Activated T-cell treated with anti-CD3 and anti-CD28 coated beads for 4 hours (primary cell): ENCODE measurements at places on chromosomes 3 and 15.
A peak's percentile ranks its signal among the peaks of the same experiment; 100 is the strongest.

- no peak for DNase-seq
These were observed 1.2 kb upstream of the ICE2 start for GRCh38 chr15:60480149-60480548.

GRCh38 chr3:107452436-107452835 is 70.3 kb upstream of the BBX start:
- DNase-seq = no peak

DNA sequence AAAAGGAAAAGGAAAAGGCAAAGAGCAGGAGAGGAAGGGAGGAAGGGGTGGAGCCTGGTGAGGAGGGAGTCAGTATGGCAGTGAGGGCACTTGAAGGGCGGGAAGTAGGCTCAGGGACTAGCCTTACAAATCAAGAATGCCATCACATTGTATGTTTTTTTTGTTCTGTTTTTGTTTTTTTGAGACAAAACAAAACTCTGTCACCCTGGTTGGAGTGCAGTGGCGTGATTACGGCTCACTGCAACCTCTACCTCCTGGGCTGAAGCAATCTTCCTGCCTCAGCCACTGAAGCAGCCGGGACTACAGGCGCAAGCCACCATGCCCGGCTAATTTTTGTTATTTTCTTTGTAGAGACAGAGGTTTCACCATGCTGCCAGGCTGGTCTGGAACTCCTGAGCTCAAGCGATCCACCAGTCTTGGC is 10.5 kb upstream of the PIK3CB start:
- DNase-seq = no peak

- DNase-seq = no peak
These were observed 306.6 kb upstream of the KCNH8 start for GRCh38 chr3:18841422-18842343.

DNA sequence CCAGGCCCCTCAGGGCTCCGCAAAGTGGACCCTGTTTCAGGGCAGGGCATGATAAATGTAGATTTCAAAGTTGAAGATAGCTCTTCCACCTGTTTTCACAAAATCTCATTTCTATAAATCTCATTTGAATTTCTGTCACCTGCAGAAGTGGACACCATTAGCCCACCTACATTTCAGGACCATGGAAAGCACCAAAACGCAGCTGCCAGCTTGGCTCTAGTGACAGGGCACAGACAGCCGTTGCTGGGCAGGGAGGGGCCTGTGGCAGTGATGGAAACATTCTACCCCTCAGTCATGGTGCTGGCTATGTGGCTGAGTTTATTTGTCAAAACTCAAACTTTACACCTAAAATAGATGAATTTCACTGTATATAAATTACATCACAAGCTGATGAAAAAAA is 40.4 kb downstream of the PRR23E start:
- DNase-seq = no peak

GRCh38 chr3:101081999-101082398 is 88.8 kb upstream of the ABI3BP start:
- no peak for DNase-seq

DNA sequence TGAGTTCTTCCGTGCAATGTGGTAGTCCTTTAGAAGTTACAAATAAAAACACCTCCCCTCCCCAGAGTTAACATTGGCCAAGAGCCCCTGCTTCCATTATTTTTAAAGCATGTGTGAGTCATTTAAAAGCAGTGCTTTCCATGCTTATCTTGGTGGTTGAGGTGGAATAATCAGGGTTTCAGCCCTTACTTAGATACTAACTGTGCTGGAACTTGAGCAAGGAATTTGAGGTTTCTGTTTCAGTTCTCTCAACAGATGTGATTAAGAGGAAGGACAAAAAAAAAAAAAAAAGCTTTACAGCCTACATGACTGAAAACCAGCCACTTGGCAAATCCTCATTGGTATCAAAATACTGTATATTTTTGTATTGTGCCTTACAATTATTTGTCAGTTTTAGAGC is 64.5 kb downstream of the CGNL1 start:
- DNase-seq = no peak

- DNase-seq = no peak
These were observed 22.3 kb upstream of the RPL39L start for GRCh38 chr3:187161556-187161955.

- no peak for DNase-seq
These were observed 7.7 kb downstream of the RBM15B start for GRCh38 chr3:51398595-51399310.

DNA sequence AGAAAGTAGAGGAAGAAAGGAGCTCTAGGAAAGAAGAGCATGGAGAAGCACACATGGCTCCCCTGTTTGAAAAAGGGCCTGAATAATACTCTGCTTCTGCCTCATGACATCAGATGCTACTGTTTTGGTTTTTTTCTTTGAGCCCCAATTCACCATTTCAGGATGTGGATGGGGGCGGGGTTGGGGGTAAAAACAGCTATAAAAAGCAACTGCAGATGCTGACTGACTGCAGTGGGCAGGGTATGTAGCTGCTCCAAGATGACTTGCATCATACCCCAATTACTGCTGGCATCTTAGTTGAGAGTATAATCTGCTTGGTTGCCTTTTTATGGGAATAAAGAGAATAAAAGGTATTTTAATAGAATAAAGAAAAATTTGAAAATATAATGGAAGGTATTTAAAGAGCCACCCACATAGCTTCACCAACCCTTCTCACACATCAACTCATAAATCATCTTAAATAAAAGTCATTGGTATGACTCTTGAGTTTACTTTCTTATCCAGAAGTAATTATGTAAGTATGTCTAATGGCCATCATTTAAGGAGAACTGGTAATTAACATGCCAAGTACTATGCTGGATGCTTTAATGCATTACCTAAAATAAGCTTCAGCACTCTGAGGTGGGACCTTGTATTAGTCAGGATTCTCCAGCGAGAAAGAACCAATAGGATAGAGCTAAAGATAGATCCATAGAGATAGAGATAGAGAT is 36.4 kb upstream of the TMEM45A start:
- no peak for DNase-seq

DNA sequence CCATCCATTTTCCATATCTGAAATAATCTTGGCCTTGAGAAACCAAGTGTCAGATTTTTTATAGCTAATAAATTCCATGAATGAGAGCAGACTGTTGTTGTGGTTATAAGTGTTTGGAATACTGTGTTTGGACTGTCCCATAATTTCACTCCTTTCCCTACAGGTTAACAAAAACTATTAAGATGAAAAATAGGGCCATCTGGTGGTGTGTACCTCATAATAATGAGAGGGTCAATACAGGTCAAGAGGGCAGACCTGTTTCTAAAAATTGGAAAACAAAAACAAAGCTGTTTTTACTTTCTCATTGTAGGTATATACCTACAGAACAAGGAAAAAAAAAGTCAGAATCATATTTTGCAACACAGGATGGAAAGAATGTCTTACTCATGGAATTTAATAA is 553.8 kb upstream of the SGO1 start:
- no peak for DNase-seq

DNA sequence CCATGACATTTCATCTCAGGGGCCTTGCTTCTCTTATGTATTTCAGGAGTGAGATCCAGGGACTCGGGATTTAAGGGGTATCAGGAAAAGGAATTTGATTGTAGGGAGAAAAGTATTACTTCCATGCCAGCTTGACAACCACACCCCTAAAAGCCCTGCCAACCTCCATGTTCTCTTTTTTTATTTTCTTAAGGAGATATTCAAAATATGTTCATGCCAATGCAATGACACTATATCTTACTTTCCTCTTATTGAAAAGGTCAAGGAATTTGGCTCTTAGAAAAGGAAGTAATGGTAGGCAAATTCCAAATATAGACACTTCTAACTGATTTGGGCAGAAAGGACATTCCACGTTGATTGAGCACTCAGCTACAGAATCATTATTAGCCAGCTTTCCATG is 407.5 kb upstream of the NECTIN3 start:
- DNase-seq = no peak

GRCh38 chr3:197736010-197736490 is 654 bp downstream of the RUBCN start:
- DNase-seq = peak; percentile 23

- no peak for DNase-seq
These were observed 2.8 kb upstream of the FILIP1L start for GRCh38 chr3:100117093-100117492.

- no peak for DNase-seq
These were observed 76.9 kb downstream of the RHCG start for GRCh38 chr15:89419370-89419984.

GRCh38 chr3:197355713-197356112 is 57.3 kb upstream of the DLG1 start:
- no peak for DNase-seq

GRCh38 chr3:121995161-121996137 is 26.6 kb downstream of the ILDR1 start:
- no peak for DNase-seq

- no peak for DNase-seq
These were observed 24.2 kb downstream of the NMNAT3 start for GRCh38 chr3:139653582-139653981.

GRCh38 chr3:81013360-81013759 is 748.1 kb downstream of the GBE1 start:
- DNase-seq = no peak
